ENCODE measurements at places on chromosomes 7 and 10.

GRCh38 chr10:10542477-10542876 lies 475.2 kb upstream of the CELF2 start:
- no peak for DNase-seq

DNA sequence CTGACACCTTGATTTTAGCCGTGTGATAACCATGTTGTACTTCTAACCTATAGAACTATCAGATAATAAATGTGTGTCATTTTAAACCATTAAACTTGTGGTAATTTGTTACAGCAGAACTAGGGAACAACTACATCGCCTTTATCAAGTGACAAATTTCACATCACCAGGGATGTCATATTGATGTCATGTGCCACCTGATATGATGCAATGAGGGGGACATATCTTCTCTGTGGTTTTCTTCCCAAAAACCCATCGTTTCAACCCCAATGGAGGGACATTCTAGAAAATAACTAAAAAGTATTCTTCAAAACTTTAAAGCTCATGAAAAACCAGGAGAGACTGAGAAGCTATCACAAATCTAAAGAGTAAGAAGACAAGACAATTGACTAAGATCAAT lies 212.2 kb downstream of the ETV1 start:
- no peak for DNase-seq

DNA sequence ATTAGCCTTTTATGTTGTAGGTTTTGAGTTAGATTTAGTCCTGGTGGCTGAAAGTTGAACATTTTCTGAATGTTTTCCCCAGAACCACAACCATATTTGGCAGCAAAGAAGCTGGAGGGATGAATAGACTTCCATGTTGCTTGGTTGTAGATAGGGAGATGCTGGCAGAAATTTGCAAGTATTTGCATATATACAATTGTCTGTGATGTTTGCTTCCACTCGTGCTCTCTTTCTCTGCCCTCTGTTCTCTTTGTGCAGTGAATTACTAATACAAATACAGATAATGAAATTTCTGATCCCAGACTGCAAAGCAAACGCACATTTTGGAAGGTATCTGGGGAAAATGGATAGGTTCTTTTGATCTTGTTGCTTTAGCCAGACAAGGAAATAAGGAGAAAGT lies 96.1 kb downstream of the SNX10 start:
- no peak for DNase-seq

DNA sequence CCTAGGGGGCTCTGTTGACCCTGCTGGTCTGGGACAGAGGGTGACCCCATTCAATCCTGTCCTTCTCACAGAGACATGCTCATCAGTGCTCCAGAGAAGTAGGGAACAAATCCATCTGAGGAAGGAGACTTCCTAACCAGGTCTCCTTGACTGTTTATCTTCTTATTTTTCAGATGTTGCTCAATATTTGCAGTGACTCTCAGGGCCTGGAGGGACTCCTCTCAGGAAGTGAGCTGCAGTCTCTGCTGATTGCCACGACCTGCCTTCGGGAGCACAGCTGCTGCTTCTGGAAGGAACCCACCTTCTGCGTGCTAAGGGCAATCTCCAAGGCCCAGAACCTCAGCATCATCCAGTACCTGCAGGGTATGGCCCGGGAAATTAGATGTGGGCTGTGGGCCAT lies 41.0 kb downstream of the WDFY4 start:
- DNase-seq = no peak

DNA sequence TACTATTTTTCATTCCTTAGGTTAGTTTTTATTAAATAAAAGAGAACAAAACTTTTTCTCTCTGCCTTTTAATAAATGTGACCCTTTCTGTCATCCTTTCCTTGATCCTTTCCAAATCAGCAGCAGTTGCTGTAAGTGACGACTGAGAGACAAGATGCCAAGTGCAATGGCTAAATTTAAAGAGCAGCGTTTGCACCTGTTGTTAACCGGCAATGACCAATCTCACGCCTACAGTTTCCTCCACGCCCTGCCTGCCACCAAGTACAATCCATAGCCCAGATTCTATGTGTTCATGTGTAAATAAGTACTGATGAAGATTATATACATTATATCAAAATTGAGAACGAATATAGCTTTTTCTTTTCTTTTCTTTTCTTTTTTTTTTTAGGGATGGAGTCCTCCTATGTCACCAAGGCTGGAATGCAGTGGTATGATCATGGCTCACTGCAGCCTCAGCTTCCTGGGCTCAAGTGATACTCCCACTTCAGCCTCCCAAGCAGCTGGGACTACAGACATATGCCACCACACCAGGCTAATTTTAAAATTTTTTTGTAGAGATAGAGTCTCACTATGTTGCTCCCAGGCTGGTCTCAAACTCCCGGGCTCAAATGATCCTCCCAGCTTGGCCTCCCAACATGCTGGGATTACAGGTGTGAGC lies 6.5 kb upstream of the MCU start:
- DNase-seq = no peak

DNA sequence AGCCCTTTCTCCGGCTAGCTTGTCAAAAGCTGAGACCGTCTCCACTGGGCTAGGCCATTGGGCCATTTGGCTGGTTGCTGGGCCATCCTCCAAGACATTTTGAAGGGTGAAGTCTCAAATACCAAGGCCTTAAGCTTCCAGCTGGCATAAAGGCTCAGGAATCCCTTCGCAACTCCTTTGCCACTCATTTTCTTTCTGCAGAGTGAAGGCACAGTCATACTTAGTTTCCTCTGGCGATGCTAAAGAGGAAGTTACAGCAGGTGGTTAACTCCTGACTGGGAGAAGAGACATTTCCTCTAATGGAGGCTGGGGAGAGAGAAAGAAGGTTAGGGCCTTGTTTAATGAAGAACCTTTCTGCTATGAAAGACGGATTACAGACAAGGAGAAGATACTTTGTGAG lies 4.8 kb upstream of the REPIN1 start:
- DNase-seq = no peak

GRCh38 chr7:22657479-22657878 lies 69.5 kb upstream of the IL6 start:
- no peak for DNase-seq

DNA sequence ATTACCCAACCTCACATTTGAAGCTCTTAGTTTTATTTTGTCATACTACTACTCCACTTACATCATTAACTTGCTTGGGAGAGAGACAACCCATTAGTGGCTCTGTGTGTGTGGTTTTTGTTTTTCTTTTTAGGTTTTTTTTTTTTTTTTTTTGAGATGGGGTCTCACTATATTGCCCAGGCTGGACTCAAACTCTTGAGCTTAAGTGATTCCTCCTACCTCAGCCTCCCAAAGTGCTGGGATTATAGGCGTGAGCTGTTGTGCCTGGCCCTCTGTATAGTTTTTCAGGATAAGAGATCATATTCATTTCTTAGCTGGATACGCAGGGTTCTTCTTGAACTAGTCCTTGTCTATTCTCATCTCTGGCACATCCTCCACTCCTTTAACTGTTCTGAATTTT lies 41.1 kb downstream of the KMT2E start:
- DNase-seq = no peak

GRCh38 chr10:11433657-11434056 lies 177.8 kb downstream of the USP6NL start:
- DNase-seq = no peak

- no peak for DNase-seq
Measured at GRCh38 chr10:61385231-61386001, 67.8 kb downstream of the TMEM26 start.

DNA sequence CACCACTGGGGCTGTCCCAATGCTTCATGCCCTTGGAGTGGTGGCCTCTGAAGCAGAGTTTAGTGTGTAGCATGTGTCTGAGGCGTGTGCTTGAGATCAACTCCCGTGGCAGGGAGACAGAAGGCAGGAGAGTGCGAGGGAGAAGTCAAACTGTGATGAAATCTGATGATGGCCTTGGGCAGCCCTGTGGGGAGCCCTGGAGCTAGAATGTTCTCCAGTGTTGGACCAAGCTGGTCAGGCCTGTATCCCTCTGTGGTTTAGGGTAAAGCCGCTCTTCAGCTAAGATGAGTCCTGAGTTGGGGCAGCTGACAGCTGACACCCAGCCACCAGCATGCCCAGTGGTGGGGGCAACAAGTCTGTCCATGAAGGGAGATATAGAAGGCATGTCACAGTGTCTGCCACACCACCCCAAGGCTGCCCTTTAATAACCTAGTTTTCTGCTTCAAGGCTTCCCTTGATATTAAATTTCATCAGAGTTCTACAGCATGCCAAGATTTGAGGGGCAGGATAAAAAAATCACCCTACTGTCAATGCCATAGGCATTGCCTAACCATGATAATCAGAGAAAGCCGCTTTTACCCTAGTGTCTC lies 170.5 kb upstream of the SVIL start:
- DNase-seq = no peak

GRCh38 chr10:78952686-78953085 lies 116.1 kb upstream of the ZMIZ1 start:
- no peak for DNase-seq

GRCh38 chr7:39845006-39845405 lies 105.0 kb upstream of the CDK13 start:
- no peak for DNase-seq

DNA sequence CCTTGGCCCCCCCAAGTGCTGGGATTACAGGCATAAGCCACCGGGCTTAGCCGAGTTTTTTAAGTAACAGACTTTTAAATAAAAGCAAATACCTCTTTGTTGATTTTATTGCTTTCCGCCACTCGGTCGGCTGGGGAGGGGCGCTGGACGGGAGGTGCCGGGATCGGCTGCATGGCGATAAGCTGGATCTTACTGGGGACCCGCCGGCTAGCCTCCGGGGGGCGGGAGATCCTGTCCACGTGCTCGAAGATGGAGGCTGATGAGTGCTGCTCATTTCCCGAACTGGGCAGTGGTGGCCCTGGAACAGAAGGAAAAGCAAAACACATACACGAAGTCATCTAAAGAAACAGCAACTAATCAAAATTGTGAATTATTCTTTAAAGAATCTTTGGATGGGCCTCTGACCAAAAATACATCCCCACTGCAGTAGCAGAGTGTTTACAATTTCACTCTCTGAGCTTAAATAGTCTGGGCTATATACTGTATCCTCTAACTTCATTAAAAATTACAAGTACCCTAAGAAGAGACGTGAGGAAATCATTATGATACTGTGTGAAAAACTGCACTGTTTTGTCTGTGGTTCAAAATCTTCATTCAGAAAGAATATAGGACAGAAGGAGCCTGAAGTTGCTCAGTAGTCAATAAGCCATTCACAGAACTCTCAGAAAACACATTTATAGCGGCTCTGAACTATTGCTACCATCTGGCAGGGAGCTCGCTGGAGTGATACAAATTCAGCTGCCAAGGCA lies 73.2 kb upstream of the ATP6V0A4 start:
- DNase-seq = no peak

GRCh38 chr10:32057036-32057372 lies 779 bp upstream of the KIF5B start:
- no peak for DNase-seq

- DNase-seq = no peak
Measured at GRCh38 chr7:143882020-143882603, 19.9 kb downstream of the TCAF1 start.

DNA sequence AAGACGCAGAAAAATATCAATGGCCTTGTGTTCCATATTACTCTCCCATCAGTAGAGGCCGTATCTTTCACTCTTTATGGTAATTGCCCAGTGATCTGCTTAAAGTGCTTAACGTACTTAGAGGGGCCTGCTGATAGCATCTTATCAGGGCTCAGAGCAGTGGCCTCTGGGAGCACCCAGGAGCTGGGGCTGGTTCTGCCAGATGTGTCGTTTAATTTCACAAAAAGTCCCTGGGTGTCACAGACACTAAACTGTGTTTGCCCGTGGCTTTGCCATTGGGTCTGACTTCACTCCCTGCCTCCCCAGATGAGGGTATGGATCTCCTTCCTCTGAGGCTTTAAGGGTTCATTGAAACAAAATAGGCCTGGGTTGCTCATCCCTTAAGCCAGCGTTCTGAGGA lies 435.3 kb downstream of the GATA3 start:
- no peak for DNase-seq

DNA sequence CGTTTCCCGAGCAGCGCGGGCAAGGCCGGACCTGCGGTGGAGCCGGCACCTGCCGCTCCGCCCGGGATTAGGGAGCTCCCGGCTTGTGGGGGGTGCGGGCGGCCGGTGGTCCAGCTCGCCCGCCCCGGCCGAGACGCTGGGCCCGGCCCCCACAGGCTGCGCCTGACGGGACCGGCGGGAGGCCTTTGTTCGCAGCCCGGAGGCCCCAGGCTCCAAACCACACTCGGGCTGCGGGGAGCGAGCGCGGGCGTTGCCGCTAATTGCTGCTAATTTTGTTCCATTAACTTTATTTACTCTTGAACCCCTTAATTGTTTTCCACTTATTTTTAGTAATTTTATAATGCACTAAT lies 9.6 kb downstream of the UNCX start:
- no peak for DNase-seq

- no peak for DNase-seq
Measured at GRCh38 chr10:59708816-59709394, 745 bp downstream of the SLC16A9 start.

- no peak for DNase-seq
Measured at GRCh38 chr10:120495226-120496009, 38.4 kb downstream of the PLPP4 start.

GRCh38 chr7:42020061-42020460 lies 216.9 kb downstream of the GLI3 start:
- no peak for DNase-seq

- DNase-seq = no peak
Measured at GRCh38 chr7:127365164-127365956, 27.1 kb downstream of the ZNF800 start.

DNA sequence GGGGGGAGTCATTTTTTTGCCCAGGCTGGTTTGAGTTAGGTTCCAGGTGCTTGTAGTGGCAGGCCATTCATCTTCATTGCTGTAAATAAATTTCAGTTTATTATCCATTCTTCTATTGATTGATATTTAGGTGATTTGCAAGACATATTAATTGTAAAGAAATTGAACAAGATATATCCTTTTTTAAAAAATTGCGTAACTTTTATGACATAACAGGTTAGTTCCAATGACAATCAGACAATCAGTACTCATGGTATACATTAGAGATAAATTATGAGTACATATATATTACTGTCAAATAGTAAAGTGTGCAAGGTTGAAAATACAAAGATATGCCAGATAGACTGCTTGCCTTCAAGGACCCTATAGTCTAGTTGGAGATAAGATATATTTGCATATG lies 92.2 kb upstream of the GLCCI1 start:
- no peak for DNase-seq

GRCh38 chr7:35699796-35700305 lies 4.9 kb upstream of the HERPUD2 start:
- DNase-seq = no peak

GRCh38 chr7:108001764-108002725 lies 916 bp downstream of the LAMB1 start:
- no peak for DNase-seq

All from stimulated activated CD4-positive, alpha-beta T cell treated with anti-CD3 and anti-CD28 coated beads, Interleukin-1b, Interleukin-23, amount 100 ng/mL, for 1 hour (primary cell).